ENCODE measurements at places on chromosomes 2 and 18.

GRCh38 chr2:241298673-241299072 lies 16.8 kb downstream of the HDLBP start:
- peak; percentile 20 for ATAC-seq

DNA sequence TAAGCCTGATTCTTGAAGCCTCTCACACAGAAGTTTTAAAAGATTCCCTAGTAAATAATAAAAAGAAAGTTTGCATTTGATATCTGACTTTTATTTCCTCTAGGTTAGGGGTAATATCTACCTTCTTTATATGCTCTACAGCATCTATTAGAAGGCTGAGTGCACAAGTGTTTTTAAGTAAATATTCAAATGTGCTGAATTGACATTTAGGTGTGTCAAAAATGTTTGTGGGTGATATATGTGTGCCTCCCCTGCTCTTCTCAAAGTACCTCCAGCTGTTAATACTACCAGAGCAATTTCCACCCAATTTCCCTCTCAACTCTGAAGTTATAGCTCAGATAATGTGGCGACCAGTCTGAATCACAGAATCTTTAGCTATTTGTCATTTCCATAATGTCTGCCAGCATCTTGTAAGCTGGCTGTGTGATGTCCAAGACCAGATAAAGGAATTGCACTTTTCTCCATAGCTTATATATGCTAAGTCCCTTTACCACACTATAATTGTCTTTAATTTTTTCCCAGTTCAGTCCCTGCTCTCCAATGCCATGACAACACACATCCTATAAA lies 24.4 kb upstream of the ERMN start:
- ATAC-seq, result no peak

GRCh38 chr2:196315388-196316049 lies 144.1 kb upstream of the STK17B start:
- ATAC-seq, result no peak

DNA sequence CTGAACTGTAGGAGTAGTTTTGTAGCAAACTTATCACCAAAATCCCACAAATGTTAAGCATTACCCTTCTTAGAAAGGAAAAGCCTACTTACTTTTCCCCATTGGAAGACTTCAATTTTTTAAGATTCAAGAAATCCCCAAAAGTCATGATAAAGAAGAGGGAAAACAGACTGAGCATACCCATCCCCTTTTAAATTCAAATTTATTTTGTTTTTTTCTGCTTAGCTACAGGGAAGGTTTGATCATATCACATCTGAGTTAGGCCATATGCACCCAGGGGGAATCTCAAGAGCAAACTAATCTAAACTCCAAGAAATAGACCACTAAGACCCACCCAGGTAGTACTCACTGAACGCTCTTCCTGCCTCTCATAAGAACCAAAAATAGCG lies 174.6 kb downstream of the TGIF1 start:
- ATAC-seq, result no peak

DNA sequence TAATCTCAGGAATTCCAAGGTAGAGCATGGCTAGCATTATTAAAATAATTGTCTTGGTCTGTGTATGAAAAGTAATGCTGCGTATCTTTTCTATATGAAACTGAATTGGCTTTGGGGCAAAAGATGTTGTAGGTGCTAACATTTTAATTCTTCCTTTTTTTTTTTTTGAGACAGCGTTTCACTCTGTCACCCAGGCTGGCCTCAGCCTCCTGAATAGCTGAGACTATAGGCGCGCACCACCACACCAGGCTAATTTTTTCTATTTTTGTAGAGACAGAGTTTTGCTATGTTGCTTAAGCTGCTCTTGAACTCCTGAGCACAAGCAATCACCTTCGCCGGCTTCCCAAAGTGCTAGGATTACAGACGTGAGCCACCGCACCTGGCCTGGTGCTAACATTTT lies 172.6 kb upstream of the STON1 start:
- no peak for ATAC-seq

DNA sequence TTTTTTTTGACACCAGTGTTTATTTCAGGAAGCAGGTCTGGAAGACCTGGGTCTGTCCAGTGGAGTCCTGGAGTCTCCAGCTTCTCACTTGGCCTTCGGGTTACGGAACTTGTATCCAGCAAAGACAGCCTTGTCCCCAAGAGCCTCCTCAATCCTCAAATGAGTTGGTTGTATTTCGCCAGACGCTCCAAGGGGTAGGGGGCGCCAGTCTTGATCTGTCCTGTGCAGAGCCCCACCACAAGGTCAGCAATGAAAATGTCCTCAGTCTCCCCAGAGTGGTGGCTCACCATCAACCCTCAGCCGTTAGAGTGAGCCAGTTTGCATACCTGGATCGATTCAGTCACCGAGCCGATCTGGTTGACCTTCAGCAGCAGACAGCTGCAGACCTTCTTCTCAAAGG lies 21.9 kb downstream of the ASXL2 start:
- no peak for ATAC-seq

DNA sequence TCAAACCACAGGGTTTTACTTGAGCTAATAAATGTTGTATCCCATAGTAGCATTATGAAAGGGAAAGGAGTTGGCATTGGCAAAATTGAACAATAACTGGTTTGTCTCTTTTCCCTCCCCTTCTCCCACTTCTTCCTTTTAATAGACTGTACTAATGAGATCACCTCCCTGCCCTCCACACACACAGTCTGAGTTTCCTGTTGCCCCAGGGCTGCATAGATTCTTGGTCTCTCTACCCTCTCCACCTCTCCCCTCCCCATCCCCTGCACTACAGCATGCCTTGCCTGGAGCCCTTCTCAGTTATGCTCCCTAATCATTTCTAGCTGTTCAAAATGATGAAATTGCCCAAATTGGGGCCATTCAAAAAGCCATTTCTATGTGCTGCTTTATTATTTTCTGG lies 37.2 kb upstream of the NEMP2 start:
- no peak for ATAC-seq

- no peak for ATAC-seq
Measured at GRCh38 chr18:36095936-36096519, 28.7 kb upstream of the RPRD1A start.

- no peak for ATAC-seq
Measured at GRCh38 chr2:119371111-119371510, 4.3 kb downstream of the DBI start.

DNA sequence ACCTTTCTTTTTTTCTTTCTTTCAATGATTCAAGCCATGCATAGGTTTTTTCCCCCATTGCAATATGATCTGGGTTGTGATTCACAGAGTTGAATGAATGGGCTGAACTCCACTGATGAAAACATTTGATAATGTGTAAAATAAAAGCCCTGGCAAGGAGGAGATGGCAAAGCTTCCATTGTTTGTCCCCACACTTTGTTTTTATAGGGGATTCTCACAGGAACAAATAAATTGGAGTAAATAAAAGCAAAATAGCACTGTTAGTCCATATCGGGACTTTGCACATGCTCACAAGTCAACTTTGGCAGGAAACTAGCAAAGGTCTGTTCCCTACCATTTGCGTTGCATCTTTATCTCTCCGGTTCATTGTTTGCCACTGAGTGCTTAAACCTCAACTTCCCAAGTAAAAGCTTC lies 55.7 kb downstream of the MEIS1 start:
- no peak for ATAC-seq

All from activated CD4-positive, CD25-positive, alpha-beta regulatory T cell treated with anti-CD3 and anti-CD28 coated beads, Interleukin-2, amount 50 U/mL, for 24 hours (primary cell).